Stimulated activated CD8-positive, alpha-beta memory T cell treated with anti-CD3 and anti-CD28 coated beads, Interleukin-2, amount 100 ng/mL, for 1 hour (primary cell): ENCODE measurements at places on chromosomes 5 and 9.
A peak's percentile ranks its signal among the peaks of the same experiment; 100 is the strongest.

DNA sequence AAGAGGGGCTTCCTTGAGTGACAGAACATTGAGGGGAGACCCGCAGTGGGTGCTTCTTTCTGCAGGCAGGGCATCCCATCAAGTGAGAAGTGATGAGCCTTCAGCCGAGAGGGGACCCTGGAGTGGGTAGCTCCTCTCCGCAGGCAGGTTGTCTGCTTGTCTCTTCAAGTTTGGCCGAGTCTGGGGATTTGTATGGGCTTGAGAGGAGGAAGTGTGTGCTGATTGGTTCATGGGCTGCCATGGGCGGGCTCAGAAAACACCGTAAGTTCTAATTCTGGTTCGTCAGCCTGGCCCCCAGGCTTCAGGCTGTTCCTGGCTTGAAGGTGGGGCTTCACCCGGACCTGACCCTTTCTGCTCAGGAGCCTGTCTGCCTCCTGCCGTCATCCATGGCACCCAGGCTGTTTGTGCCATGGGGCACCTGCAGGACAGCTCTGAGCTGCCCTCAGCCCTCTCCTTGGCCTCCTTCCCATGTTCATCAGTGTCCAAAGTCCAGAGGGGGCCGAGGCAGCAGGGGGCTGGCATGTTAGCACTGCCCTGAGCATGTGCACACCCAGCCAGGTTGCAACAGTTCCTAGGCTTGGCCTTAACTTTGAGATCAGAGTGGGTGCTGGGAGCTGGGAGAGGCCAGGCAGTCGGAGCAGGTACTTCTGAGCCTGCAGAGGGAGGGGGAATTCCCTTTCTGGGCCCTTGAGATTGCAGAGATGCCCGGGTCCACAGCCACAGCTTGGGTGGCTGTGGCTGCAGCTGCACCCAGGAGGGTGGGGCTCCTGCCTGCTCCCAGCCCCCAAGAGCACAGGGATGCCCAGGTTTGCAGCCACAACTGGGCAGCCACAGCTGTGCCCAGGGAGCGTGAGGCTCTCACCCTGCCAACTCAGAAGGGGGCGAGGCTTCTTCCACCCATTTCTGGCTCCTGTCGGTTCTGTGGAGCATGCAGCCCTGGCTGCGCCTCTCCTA lies 13.5 kb upstream of the DHFR start:
- no peak for DNase-seq

DNA sequence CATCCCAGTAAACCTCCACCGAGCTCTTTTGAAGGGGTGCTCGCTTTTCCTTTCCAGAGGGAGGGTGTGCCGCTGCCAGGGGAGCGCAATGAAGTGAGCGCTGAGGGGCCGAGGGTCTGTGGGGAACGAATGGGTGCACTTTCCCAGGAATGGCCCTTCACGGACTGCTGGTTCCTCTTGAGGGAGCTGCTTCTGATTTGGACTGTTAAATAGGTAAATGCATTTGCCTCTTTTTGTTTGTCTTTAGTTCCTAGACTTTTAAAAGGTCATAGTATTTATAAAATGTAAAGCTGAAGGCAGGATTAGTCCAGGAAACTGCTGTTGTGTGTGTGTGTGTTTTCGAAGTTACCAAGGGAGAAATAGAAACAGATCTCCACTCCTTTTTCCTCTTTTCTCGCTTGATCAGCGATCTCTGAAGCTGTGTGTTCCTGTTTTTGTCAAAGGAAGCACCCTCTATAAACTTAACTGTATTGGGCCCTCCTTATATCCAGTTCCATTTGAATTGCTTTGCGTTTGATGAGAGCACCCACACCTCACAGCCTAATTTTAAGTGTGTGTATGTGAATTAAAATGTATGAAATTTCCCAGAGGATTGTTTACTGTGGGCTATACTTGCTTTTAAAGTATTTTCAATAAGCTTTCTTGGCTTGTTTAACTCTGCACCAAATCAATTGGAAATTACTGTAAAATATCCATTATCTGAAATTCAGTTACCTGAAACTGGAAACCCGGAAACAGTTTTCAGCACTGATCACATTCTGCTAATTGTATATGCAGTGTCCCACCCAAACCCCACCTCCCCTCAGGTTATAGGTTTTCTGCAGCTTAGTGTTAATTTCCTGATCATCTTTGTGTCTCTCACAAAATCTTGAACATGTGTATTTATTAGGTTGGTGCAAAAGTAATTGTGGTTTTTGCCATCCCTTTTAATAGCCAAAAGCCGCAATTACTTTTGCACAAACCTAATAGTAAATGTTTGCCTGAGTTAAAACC lies 966 bp downstream of the SNX2 start:
- no peak for DNase-seq

DNA sequence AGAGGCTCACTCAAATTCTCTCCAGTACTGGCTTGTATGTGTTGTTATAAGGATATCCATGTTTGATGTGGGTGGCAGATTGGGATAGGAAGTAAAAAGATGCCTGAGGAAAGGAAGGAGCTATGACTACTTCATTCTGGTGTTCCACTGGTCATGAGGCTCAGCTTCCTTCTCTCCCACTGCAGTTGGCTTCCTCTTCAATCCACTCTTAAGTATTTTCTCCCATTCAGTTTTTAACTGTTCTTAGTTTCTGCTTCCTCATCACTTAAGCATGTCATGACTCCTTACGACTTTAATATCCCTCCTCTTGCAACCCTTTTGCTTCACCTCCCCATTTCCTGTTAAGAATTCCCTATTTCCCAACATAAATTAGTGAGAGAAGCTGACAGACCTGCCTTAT lies 81.1 kb downstream of the PJA2 start:
- no peak for DNase-seq

DNA sequence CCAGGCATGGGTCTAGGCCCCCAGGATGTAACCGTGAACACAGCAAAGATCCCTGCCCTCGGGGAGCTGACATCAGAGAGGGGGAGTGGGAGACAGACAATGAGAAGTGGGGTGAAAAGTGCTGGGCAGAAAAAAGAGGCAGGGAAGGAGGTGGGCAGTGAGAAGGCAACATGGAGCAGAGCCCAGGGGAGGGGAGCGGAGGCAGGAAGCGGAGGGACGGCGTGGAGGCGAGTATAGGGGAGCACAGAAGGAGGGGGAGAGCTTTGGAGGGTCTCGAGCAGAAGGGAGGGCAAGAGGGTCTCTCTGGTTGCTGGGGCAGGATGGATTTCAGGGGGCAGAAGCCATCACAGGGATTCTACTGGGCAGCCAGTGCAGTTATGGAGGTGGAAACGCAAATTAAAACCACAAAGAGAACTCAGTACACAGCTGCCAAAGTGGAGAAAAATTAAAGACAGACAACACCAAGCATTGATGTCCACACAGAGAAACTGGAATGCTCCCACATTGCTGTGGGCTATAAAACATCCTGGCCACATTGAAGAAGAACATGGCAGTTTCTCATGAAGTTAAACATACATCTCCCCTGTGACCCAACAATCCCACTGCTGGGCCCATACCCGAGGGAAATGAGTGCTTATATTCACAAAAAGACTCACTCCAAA lies 21.1 kb upstream of the LAMC3 start:
- no peak for DNase-seq

DNA sequence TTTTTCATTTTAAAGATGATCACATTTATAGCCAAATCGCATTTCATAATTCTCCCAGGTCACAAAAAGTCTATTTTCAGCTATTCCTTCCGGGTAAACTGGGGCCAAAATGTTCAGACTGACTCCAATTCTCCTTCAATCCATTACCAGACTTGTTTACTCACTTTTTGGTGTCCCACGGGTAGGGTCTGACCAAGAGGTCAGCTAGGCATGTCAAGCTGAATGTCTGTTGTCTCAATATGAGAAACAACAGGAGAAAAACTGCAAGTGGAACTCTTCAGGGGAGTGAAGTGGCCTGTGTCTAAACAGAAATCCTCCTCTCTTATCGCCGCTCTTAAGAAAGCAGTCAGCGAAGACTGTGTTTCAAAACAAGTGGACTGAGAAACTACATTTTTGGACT lies 171.3 kb downstream of the APBA1 start:
- no peak for DNase-seq

GRCh38 chr5:67693956-67694809 lies 497.6 kb upstream of the CD180 start:
- DNase-seq, result no peak

- DNase-seq, result no peak
These were observed 283.9 kb upstream of the ADAMTSL1 start for GRCh38 chr9:18189871-18190670.

DNA sequence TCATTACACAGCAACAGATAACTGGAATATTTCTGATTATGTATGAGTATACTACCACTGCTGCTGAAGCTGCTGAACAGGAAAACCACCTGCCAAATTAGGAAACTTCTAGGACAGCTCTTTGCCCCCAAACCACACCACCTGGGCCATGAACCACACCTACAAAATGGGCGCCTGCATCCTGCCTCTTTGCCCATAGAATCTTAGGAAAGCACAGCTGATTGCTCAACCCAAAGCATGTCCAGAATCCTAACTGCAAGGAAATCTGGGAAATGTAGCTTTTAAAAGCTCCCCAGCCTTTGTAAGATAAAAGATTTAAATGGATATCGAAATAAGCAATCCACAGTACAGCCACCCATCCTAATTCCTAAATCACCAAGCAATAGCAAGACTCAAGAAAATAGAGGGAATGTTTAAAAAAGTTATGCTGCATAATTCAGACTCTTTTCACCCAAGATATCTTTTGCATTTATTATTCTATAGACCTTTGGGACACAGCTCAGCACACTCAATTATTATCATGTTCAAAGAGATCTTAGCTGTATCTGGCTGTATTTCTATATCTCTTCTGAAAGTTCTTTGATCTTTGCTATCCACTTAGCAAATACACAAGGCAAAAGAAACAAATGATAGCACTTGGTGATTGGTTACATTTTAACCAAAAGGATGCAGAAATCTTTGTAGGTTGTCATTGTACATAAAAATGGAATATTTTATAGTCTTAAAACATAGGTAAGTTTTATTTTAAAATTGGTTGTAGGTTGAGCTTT lies 6.8 kb upstream of the C9orf152 start:
- DNase-seq, result no peak

- DNase-seq, result no peak
These were observed 286.4 kb downstream of the EBF1 start for GRCh38 chr5:158813275-158813674.

- no peak for DNase-seq
These were observed 2.5 kb upstream of the ADRB2 start for GRCh38 chr5:148823871-148824270.

GRCh38 chr5:110376281-110376951 lies 350.1 kb downstream of the TMEM232 start:
- DNase-seq, result no peak

DNA sequence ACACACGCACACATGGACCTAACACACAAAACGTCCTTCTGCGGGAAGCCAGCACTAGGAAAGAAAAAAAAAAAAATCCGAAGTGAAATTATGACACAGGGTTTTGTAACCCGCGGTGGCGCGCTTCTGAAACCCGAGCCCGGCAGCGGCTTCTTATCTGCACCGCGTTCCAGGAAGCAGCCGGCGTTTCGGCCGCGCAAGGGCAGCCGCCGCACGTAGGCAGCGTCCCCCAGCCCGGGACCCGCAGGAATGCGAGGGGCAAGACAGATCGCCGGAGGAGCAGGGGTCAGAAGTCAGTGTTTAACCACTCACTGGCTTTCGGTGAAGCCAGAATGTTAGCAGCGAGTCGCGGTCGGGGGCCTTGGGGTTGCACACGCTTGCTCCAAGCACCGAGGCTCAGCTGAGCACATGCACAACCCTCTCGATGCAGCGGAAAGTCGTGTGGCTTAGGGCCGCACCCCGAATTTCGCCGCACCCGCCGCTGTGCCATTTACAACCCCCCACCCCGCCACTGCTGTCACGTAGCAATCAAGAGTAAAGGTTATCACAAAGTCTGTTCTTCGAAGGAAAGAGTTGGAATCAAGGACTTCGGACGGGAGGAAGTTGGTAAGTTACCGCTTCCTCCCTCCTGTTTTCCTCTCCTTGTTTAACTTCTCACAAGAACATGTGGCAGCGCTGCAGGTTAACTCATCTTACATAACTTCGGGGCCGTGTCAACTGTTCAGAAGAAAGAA lies 167.9 kb downstream of the AUH start:
- DNase-seq, result peak; percentile 33

- no peak for DNase-seq
These were observed 45.3 kb upstream of the TMC1 start for GRCh38 chr9:72476100-72476499.
